Suppressor macrophage treated with lipopolysaccharide for 1 hour (primary cell): ENCODE measurements at places on chromosomes 3 and 15.

DNA sequence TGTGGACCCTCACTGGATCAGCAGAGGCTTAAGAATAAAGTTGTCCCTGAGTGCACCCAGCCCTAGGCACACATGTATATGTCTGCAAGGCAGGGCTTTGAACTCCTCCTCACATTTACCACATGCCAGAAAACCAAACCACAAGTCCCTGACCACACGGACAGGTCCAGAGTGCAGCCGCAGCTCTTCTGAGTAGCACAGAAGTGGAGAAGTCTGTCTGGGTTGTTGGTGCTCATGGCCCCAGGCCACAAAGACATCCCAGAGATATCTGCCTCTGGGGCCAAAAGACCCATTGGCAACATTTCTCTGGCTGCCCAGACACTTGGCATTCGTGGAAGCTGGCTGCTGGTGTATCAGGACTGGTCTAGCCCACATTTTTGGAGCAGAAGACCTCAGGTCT, 17.4 kb downstream of the SUSD5 start:
- DNase-seq: no peak

GRCh38 chr3:128693696-128694095, 32.3 kb upstream of the RAB7A start:
- DNase-seq: no peak

DNA sequence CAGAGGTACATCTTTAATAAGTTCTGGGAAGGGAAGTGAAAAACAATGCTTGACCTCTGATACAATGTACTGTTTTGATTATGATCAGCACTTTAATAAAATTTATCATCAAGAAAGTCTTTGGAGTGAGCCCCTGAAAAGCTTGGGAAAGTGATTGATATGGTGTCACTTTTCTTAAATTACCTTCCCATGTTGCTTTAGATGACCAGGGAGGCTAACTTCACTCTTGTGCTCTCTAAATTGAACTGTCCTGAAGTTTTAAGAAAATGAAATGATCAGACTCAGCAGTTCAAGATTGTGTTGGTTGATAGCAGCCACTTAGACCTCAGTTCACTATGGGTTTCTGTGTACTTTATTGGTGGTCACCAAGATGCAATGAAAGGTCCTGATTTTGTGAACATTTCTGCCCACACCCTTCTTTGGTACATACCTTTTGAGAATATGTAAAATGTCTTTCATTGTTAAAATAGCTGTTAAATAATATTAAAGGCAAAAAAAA, 15.7 kb downstream of the TGFBR2 start:
- no peak for DNase-seq

GRCh38 chr3:105829229-105829628, 39.6 kb downstream of the CBLB start:
- DNase-seq: no peak

DNA sequence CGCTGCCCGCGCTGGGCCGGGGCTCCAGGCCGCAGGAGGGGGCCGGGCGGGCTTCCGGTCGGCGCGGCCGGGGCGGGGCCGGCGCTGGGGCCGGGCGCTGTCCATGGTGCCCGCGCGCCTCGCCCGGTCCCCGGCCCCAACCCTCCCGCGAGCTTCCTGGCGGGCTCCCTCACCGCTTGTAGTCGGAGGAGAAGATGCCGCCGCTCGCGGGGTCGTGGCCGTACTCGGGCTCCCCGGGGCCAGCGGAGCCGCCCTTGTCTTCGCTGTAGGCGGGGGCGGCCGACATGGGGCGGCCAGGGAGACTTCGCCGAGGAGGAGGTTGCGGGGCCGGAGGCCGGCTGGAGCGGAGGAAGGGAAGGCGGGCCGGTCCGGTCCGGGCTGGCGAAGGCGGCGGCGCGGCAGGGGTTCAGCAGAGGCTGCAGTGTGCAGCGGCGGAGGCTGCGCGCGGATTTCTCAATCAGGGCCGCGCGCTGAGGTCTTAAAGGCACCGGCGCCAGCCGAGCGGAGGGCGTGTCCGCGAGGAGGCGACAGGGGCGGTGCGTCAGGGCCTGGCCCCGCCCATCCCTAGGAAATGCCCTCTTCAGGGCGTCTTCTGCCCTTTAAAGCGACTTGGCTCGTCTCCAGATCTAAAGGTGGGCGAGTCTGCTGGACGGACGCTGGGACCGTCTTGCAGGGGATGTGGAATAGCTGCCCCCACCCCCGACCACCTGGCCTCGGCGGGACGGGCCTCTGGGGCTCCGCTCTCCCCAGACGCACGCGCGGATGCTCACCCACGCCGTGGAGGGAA, at the start of gene AP3B2:
TSS of gene AP3B2 (minus strand) at position 455 of the 787 bp plus-strand sequence. CDS start at position 286, 169 bp downstream.
- peak; percentile 90 for DNase-seq

DNA sequence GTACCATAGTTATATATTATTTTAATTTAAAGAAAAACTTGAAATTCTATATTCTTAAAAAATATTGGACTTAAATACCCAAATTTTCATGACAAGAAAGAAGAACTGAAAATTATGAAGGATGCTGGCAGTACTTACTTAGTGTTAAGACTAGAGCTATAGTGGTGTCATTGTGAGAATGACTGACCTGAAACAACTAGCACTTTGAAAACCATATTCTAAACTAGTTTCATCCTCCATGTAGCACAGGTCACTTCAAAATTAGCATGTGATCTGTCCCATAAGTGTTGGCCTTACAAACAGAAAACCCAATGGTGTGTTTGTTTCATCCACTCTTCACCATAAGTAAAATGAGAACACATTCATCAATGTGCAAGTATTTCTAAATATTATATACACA, 208.6 kb downstream of the ZIC4 start:
- no peak for DNase-seq

DNA sequence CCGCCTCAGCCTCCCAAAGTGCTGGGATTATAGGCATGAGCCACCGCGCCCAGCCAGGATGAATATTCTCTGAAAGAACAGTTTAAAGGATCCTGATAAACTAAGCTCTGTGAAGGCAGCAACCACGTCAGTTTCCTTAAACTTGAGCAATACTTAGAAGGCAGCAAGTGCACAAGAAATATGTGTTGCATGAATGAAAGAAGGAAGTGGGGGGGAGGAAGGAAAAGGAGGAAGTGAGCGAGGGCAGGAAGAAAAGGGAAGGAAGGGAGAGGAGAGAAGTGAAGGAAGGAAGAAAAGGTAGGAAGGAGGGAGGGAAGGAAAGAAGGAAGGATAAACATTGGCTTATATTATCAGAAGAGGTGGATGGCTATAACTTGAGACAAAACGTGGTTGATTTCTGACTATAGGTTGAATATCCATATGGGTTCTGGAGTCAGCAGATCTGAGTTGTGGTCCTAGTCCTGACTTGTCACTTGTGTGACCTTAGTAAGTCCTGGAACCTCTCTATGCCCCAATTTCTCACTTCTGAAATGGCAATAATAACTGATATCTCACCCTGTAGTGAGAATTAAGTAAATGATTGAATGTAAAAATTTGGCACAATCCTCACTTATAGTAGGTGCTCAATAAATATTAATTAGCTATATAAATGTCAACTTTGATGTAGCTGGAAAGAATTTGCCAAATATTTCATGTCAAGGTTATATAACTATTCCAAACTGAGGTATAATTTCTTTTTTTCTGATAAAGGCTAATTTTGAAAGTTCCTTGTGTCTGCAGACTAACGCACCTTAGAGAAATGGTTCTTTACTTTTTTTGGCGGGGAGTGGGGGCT, 12.0 kb upstream of the SEMA4B start:
- peak; percentile 87 for DNase-seq

DNA sequence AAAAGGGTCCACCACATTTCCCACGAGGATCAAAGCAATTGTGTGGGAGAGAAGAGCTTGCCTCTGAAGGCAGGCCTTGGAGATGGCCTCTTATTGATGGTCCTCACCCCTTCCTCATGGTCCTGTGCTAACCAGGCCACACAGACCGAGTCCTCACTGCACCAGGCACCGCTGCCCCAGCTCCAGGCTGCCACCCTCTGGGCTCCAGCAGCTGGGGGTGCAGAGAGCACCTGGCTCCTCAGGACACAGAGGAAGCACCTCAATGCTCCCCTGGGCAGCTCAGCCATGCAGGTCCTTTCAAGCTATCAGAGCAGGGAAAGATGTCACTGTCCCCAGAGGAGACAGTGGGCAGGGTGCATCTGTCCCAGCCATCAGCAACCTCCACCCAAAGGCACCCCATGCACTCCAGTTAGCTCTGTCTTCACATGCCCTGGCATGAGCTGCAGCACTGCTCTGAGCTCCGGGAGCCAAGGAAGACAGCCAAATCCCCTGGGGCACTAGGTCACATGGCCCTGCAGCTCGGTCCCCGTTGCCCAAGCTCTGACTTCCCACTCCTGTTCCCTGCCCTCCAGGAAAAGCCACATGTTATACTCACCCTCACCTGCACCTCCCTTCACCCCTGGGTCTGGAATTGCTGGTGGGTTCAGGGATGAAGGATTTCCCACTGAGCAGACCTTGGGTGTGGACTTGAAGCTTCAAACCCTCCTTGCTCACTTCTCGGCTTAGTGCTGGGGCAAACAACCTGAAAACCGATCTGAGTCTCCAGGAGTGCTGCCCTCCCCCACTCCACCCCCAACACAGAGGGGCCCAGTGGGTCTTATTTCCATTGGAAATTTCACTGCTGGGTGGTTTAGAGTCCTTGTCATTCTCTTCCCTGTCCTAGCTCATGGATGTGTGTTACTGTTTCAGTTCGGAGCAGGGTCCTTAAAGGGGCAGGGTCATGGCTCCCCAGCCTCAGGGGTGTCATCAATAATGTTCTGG, 32.6 kb downstream of the ALS2CL start:
- no peak for DNase-seq

DNA sequence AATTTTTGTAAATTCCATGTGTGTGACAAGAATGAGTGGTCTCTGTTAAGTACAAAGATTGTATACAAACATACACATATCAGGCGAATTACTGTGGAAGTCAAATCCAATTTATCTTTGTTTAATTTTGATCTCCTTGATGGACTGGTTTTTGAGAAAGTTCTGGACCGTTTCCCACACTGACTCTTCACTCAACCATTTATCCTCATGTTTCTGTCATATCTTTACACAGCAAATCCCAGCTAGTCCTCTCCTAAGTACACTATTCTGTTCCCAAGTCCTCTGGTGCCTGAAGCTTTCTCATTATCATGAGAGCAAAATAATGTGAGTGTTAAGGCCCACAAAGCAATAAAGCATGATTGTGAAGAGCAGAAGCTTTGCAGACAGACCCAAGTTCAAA, 189.9 kb downstream of the WNT5A start:
- no peak for DNase-seq

- DNase-seq: peak; percentile 28
Measured at GRCh38 chr3:9704347-9705322, 1.0 kb downstream of the CPNE9 start.

DNA sequence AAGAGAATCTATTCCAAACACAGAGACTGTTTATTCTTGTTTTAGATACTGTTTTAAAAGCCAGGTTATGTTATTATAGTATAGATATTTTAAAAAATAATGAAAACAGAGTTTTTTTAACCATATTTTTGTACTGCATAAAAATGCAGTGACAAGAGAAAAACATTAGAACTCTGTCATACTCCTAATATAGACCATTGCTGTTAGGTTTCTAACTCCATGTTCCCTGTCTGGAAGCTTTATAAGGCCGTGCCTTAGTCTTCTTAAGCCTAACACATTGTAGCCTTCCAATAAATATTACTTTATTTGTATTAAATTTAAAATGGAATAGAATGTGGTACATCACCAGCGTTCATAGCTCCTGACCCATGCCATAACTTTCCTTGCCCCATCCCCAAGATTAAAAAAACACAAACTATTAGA, 53.2 kb downstream of the MBNL1 start:
- DNase-seq: no peak

DNA sequence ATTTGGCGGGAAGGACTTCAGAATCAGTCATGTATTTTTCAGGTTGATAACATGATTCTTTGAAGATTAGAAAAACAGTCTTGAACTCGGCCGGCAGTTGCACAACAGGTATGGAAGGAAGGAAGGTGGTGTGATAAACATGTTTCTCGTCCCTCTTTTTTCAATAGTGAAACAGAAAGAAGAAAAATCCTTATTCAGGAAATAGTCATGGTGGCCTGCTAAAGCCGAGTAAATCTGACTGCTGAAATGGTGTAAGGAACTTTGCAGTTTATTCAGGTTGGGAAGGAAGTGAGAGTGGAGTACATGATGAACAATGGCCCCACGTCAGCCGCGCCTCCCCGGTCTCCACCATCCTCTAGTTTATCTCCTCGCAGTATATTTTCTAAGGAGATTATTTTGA, 6.7 kb downstream of the RASGRP1 start:
- no peak for DNase-seq

DNA sequence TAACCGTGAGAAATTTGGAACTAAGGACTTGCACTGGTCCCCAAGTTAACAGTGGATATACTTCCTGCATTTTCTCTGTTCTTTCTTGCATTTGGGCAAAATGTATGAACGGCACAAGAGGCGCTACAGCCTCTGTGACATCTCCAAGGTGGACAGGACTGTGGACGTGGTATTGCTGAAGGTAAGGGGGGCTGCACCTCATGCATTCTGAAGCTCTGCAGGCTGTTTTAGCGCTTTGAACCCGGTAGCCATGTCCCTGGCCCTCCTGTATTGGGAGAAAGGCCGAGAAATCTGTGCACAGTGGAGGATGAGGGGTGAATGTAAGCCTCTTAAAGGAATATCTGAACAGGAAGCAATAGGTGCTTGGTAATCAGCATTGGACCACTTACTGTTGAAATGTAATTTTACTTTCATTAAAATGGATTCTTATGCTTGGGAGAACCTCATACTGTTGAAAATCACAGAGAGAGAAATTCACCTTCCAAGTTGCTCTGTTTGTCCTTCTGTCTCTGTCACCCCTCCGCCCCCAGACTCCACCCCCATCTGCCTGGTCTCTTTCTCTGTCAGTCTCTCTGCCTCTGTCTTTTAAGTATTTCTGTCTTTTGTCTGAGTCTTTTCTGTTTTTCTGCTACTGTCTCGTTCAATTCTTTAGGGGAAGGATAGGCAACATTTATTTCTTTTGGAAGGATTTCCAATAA, 174.6 kb downstream of the KLHL25 start:
- no peak for DNase-seq

- peak; percentile 79 for DNase-seq
Measured at GRCh38 chr3:151085227-151085888, at the start of gene MED12L. TSS of gene MED12L (plus strand) at chr3:151085664. CDS start at chr3:151086927, 1,263 bp downstream.

- DNase-seq: no peak
Measured at GRCh38 chr3:73966733-73967132, 342.0 kb upstream of the PDZRN3 start.

- DNase-seq: no peak
Measured at GRCh38 chr3:146217324-146217723, 33.6 kb downstream of the PLSCR4 start.

- no peak for DNase-seq
Measured at GRCh38 chr3:15726043-15726442, 71.7 kb downstream of the ANKRD28 start.

DNA sequence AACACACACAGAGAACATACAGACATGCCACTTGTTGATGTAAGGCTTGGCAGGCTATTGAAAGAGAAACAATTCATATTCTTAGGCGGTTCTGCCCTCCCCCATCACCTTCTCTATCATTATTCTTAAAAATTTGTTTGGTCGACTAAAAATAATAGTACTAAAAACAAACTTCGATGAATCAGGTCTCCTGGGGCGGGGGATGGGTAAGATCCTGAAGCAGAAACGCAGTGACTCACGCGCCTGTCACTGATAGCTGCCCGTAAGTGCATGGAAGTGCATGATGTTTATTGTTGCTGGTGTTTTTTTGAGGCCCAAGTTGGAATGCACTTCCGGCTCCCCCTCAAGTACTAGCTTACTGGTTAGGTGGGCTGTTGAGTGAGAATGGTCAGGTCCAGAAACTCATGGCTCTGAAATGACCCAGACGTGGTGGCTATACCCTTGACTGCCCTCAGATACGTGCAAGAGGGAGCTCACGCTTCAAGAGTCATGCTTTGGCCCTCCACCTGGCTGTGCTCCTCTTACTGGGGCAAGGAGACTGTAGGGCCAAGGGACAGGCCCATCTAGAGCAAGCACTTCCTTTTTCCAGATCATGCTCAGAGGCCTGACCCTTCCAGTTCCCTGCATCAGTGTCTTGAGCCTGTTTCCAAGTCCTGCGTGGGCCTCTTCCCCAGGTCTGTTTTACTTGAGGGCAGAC, 10.9 kb downstream of the SMAD3 start:
- DNase-seq: peak; percentile 69
